AG08395 (cell line): ENCODE measurements at places on chromosomes 13 and 19.

- DNase-seq, result peak; percentile 33
These were observed 1.3 kb downstream of the RFX1 start for GRCh38 chr19:14004619-14005348.

DNA sequence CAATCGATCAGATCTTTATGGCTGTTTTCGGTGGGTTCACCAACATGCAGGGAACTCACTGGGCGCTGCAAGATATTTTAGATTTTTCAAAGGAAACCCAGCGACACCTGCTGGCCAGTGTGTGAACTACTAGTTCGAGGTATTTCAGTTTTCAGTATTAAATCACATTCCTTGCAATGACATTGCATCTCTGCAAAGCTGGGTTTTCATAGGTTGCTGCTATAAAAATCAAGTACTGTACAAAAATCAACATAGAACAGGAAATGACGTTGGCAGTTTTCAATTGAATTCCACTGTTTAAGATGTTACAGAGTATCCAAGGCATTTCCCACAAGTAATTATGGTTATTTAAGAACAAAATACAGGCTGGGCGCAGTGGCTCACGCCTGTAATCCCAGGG is 17.6 kb downstream of the LIG1 start:
- DNase-seq, result peak; percentile 76

- DNase-seq, result no peak
These were observed 8.0 kb upstream of the ATP4A start for GRCh38 chr19:35571406-35571965.

GRCh38 chr13:91141543-91142061 is 205.9 kb upstream of the MIR17HG start:
- no peak for DNase-seq

DNA sequence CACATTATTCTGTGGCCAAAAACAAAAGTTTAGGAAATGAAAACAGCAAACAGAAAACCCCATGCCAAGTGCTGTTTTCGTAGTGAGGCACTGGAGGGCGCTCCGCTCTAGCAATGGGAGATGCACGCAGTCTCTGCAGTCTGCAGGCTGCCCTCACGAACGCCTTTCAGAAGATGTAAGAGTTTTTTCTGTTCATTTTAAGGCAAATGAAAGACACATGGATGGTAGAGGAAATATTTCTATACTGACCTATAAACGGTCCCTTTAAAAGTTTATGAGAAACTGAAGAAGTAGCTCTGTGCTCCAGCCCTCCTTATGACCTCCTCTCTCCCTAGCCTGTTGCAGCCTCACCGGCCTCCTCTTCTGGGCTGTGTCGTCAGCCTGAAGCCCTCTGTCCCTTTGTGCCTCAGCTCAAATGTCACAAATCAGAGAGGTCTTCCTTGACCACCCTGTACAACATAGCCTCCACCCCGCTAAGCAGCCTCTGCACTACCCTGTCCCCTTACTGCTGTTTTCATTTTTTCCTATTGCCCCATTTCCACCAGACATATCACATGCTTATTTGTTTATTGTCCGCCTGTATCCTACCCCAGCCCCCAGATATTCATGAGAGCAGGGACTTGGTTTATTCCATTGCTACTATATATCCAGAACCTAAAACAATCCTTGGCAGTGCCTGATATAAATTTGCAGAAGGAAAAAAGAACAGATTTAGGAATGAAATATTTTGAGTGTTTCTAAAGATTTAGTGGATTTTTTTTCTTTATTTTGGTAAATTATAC is 116.4 kb downstream of the TM9SF2 start:
- DNase-seq, result peak; percentile 54

DNA sequence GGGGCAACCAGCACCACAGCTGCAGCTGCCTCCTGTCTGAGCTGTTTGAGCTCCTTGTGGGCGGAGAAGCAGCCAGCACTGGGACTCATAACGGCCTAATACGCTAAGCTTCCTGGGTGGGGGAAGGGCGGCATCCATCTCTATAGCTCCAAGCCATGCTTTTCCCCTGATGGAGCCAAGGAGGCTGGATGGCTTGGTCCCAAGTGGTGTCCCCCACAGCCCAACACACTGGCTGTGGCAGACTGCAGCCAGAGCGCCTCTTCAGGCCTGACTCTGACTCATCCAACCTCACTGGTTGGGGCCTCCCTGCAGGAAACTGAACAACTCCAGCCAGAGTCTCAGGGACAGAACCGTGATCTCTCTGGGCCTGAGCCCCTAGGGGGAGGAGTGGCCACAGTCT is 537.3 kb downstream of the SUCLA2 start:
- peak; percentile 7 for DNase-seq

DNA sequence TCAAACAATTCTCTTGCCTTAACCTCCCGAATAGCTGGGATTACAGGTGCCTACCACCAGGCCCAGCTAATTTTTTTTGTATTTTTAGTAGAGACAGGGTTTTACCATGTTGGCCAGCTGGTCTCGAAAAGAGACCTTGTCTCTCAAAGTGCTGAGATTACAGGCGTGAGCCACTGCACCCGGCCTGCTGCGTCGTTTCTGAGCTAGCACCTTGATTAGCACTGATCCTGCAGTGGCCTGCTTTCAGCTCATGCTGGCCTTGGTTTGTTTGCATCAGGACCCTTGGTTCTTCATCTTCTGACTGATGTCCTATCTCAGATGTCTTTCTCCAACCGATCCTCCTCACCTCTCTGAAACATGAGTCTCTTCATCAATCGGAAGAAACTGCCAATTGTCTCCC is 4.9 kb upstream of the TFDP1 start:
- DNase-seq, result no peak

DNA sequence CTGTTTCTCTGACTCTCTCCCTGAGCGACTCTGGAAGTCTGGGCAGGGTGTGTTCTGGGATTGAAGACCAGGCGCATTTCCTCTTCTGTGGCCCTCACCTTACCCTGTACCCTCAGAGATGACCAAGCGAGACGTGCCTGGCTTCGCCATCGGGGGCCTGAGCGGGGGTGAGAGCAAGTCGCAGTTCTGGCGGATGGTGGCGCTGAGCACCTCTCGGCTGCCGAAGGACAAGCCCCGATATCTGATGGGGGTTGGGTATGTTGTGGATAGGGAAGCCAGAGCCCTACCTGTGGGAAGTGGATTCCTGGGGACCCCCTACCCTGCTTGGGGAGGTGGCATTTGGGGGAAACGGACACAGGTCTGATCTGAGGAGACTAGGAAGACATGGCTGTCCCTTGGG is 5.8 kb upstream of the DNM2 start:
- no peak for DNase-seq

GRCh38 chr19:10363789-10364281 is 16.5 kb downstream of the TYK2 start:
- DNase-seq, result no peak

DNA sequence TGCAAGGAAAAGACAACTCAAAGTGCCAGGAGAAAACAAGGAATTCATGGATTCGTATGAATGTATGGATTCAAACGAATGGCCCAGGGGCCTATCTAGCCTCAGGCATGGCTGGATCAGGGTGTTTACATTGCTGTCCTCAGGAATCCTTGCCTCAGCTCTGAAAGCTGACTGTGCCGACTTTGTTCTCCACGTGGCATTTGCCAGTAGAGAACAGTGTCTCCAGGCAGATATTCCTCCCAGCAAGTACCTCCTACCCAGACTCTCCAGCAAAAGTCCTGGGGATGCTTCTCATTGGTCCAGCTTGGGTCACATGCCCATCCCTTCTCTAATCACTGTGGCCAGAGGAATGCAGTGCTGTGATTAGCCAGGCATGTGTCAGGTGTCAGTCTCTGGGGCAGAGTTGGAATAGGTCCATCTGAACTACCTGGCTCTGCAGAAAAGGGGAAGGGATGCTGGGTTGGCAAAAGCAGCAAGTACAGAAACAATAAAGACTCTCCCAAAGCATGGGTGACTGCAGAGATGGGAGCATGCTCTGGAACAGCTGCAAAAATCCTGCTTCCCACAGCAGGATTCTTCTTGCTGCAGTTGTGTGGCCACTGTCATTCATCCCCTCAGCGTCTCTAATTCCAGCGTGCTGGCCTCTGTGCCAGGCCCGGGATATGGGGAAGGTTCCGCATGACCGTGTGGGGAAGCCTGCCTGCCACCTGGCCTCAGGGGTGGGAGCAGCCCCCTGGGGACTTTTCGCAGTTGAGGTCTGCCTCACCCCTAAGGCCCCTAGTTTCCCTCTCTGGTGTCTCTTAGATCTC is 30.0 kb downstream of the CCNE1 start:
- DNase-seq, result peak; percentile 42
